ENCODE measurements at places on chromosomes 1 and 21.

DNA sequence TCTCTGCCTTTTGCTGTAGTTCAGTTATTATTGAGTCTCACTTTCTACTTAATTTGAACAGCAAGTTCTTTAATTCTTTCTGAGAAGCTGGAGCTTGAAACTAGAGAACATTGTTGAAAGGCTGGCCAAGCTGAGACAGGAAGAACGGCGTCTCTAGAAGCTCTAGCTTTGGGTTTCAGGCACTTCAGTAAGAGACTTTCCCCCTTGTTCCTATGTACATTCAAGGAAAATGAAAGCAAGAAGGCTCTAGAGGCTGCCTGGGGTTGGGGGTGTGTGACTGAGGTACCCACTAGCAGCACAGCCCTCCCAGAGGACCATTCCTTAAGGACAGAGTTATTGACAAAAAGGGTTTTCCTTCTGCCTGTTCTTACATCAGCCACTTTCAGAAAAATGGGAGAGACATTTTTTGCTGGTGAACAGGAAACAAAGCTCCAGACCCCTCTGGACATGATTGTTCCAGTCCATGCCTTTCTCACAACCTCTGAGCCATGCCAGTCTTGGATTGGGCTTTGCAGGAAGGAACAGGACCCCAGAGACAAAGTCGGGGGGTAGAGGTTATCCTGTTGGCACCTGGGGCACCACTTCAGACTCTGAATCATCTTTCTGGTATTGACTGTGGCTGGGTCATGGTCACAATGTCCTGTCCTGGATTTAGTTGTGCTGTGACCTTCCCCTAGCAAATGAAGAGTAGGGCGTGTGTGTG is 63.1 kb downstream of the LAMC2 start:
- no peak for DNase-seq

- no peak for DNase-seq
These were observed 102.8 kb upstream of the WNT4 start for GRCh38 chr1:22245726-22246125.

DNA sequence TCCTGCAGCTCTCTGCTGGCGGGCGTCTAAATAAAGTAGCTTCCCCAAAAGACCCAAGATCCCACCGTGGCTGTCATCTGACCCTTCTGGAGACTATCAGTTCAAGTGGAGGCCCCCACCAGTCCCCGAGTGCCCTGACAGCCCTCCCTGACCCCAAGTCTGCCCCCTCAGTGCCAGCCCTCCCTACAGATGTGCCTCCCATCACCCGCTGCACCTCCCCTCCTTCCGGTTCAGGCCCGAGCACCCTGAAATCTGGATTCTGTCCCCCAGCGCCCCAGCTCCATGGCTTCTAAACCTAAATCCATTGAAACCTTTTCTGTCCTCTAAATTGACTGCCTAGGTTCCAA is 595 bp downstream of the IL10RB start:
- DNase-seq, result peak; percentile 29

DNA sequence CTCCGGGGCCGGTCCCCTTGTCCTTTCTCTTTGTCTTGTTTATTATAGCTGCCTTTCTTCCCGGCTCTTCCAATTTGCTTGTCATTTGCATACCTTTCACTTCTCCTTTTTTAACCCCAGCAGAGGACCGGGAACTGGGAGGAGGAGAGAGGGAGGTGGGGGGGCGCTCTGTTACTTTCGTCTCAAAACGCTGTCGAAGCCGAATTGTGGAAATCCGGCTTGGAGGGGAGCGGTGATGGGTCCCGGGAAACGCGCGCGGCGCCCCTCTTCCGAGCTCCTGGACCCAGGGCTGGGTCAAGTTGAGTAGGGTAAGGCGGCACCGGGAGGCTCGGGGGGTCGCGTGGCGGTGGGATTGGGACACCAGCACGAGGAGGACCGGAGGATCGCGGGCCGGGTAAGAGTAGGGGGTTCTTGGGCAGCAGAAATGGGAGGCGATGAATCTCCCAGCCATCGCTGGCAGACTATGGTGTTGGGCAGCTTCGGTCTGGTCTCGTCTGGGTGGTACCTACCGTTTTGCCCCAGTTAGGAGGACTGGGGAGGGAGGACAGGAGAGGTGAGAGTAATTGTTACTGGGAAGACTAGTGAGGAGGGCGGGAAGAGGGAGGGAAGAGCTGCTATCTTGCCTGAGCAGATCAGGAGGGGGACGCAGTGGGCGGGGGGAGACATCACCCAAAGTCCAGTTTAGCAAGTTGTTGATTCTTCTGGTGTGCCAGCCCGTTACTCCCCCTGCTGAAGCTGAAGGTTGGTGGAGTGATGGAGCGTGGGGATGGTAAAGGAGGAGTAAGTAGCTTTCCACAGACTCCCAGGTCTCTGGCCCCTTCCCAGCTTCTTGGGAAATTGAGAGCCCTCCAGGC is 1.5 kb downstream of the PROX1 start:
- DNase-seq, result no peak

- DNase-seq, result peak; percentile 23
These were observed 156.3 kb downstream of the VPS13D start for GRCh38 chr1:12386130-12386529.

DNA sequence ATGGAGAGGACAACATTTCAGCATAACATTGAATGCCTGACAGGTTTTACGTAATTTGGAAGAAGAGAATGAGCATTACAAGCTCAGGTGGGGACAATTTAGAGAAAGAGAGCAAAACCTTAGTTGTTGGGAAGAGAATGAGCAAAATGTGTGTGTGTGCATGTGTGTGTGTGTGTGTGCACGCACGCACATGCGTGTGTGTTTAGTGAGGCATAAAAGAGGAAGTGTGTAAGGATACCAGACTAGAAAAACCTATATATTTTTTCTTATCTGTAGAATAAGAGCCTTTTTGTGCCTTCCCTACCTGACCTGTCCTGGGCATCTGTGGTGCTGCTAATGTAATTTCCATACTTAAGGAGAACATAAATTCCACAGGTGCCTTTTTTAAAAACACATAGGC is 99.0 kb upstream of the PLXNA2 start:
- DNase-seq, result no peak

GRCh38 chr1:2132222-2133038 is 62.1 kb downstream of the FAAP20 start:
- DNase-seq, result no peak

DNA sequence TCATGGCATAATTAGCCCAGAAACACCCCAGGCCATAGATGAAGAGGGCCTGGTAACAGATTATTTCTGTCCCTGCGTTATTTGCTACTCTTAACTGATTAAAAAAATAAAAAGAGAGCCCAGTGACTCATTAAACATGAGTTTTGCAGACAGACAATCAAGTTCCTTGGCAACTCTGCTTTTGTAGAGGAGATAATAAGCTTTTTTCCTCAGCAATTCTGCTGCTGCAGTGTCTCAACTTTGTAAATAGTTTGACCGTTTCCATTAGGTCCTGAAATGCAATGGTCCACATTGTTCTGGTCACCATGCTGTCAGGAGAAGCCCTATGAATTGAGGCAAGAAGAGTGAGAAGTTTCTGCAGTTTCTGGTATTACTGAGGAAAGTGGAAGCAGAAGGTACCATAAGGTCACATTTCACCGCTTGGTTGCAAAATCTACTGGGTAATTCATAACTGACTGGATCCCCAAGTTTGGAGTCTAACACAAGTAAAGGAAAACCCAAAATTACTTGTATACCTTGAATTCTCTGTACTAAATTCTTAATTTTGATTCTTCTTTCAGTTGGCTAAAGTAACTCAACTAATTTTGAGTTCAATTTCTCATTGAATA is 139.5 kb downstream of the ZZZ3 start:
- no peak for DNase-seq

- no peak for DNase-seq
These were observed 83.5 kb upstream of the ZNF281 start for GRCh38 chr1:200493344-200493743.

DNA sequence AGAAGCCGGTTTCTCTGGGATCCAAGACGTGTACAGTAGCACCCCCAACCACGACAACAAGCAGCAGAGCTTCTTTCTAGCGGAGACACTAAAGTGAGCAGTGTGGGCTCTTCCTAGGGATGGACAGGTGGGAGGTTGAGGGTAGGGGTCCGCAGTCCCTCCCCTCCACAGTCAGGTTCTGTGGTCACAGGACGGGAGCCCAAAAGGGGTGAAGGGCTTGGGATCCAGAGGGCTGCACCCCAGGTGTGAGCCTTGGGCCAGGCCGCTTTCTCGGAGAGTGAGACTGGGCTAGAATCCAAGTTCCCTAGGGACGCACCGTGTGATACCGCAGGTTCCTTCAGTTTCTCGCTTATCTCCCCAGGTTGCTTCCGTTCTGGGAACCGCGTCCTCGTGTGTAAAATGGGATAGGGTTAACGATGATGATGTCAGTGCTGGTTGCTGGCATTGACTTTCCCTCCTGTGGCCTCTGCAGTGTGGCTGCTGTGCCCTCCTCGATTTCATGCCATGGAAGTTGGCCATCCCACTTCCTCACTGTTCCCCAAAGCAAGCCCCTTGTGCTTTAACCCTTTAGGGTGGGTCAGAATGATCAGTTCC is 17.3 kb upstream of the SELENON start:
- no peak for DNase-seq

GRCh38 chr1:85322655-85323054 is 46.2 kb upstream of the BCL10 start:
- DNase-seq, result no peak

DNA sequence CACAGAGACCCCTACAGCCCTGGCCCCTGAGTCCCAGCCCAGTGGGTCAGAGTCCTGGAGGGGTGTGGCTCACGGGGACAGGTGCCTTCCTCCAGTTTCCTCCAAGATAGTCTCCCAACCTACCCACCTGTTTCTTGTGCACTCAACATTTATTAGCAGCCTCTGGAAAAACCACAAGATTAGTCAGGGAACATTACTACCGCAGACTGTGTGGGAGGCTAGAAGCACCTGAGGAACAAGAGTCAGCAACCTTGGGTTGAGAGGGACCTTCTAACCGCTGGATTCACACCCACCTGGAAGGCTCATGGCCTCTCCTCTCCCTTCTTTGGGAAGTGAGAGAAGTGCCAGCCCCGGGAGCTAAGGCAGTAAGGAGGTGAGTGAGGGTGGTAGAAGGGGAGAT is 22.5 kb upstream of the IKBKE start:
- DNase-seq, result no peak

DNA sequence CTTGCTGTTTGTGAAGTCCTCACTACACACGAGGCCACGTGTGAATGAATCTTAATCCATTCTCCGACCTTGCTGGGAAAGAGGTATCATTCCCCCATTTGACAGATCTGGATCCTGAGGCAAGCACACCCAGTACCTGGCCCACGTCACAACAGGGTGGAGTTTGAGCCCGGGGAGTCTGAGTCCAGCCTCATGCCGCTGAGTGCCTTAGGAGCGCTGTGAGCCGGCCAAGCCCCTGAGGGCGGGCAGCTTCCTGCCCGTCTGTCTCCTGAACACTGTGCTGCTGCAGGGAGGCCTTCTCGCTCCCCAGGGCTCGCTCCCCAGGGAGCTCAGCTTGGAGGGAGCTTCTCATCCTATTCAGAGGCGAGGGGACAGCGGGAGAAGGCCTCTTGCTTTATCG is 29.7 kb downstream of the SLC45A1 start:
- no peak for DNase-seq

DNA sequence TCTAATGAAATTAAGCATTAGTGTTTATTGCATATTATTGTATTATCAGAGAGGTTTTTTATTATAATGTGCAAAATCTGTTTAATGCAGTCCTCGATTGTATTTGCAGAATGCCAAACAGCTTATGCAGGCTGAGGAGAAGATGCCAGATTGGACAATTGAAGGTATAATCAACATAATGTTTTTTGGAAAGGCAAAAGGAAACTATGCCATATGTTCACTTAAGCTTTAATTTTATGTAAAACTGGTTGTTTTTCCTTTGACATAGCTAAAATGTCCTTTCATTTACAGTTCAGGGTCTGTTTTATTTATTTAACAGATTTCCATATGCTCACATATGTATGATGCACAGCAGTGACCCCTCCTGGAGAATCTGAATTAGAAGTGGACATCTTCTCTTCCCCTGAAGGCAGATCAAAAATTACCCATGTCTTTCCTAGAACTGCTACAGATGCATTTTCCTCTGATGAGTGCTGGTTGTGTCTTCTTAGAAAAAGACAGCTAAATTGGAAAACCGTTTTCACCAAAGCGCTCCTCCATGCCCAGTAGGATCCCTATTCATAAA is 143.5 kb upstream of the USH2A start:
- DNase-seq, result no peak

DNA sequence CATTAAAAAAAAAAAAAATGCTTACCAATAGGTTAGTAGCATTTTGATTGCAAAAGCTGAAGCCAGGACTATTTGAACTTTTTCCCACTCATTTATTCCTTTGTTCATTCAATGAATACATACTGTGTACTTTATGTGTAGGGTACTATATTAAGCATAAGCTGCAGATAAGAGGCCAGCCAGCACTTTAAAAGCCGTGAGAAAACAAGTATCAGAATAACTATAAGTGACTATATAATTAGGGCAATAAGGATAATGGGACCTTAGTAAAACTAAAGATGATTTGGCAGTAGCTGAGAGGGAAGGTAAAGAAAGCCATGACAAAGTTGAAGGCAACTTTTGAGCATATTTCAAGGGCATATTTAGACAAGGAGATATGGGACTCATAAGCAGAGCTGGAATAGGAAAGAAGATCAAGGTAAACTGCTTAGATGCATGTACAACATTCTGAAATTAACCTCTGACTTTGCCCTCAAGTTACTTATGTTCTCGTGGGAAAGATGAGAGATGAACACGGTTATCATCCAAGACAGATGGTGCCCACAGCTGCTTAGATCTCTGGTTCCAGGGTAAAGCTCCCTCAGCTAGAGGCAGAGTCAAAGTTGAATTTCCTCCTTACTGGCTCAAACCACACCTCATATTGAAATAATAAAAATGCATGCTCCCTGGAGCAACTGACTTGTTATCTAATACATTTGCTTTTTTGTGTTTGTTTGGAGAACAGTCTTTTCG is 44.0 kb upstream of the FMO2 start:
- DNase-seq, result no peak

GRCh38 chr1:156076609-156077429 is 5.4 kb downstream of the MEX3A start:
- DNase-seq, result no peak

DNA sequence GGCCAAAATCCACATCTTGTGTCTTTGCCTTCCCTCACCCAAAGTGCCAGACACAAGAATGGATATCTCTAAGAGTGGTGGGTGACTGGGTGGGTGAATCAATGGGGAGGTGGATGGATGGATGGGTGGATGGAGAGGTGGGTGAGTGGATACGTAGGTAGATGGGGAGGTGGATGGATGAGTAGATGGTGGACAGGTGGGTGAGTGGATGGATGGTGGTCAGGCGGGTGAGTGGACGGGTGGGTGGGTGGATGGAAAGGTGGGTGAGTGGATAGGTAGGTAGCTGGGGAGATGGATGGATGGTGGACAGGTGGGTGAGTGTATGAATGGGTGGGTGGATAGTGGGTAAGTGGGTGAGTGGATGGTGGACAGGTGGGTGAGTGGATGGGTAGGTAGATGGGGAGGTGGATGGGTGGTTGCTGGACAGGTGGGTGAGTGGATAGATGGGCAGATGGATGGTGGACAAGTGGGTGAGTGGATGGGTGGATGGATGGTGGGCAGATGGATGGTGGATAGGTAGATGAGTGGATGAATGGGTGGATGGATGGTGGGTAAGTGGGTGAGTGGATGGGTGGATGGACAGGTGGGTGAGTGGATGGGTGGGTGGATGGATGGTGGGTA is 34.2 kb downstream of the SLC19A1 start:
- DNase-seq, result no peak

Data from stimulated activated CD4-positive, alpha-beta T cell treated with anti-CD3 and anti-CD28 coated beads, Interleukin-4, amount 100 ng/mL, for 24 hours (primary cell).